ENCODE measurements at places on chromosomes 1 and 21.

- DNase-seq: no peak
Measured at GRCh38 chr1:69258842-69259241, 308.9 kb upstream of the LRRC7 start.

DNA sequence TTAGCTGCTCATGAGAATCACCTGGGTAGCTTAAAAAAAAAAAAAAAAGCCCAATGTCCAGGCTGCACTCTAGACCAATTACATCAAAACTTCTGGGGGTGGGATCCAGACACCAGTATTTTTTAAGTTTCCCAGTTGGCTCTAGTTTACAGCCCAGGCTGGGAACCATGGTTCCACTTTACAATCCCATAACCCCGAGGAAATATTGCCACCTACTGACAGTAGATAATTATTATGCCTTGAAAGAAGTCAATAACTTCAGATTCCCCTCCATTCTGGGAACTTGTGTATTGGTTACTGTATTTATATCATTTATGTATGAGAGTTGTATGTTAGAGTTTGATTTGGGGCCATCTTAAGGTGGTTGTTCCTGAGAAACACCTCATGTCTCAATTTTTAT lies 100.2 kb downstream of the SPATA46 start:
- no peak for DNase-seq

DNA sequence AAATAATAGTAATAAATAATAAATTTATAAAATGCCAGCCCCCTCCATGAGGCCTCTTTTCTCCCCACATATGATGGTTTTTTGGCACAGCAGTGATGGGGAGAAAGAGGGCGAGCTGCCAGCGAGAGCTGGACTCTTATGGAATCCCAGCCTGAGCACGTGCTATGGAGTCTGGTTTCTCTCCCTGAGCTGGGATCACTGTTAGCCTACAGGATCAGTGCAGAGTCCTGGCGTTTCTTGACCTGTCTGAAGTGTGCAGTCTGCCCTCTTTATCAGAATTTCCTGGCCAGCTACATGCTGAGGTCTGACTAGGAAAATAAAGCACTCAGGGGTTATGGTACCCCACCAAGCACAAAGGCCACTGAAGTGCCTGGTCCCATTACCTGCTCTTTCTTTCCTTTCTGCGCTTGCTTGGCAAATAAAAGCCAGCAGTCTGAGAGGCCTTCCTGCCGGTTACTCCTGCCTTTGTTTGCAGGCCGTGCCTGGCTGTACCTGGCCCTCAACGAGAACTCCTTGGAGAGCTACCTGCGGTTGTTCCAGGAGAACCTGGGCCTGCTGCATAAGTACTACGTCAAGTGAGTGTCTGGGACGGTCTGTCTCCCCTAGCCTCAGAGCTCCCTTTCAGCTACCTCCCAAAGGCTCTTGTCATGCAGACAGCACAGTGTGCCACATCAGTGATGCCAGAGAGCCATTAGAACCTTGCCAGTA lies 18.5 kb upstream of the SLC25A34 start:
- no peak for DNase-seq

DNA sequence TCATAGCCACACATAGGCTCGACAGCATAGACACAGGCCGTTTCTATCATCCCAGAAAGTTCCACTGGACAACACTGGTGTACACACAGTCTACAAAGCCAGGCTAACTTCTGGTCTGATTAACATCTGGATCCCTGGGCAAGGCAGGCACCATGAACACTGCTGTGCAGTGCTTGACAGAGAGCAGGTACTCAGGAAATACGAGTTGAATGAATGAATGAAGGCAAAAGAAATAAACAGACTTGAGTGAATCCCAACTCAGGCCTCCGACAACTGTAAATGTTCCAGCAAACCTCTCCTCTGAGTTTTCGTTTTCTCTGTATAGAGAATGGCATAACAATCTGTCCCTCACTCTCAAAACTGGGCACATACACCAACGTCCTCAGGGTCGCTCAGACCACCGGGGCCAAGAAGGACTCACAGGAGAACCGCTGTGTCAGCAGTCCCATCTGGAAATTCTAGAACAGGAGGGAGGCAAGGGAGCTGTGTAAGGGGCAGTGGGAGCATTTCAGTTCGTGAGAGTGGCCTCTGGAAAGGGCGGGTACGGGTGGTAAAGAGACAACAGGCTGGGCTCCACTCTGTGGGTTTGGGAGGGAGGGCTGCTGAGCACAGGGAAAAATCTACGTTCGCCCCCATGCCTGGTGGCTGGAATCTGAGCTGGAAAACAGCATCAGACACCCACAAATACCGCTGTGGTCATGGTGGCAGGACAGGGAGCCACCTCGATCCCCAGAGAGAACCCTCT lies 15.1 kb upstream of the ECE1 start:
- no peak for DNase-seq

- DNase-seq: peak; percentile 56
Measured at GRCh38 chr1:184425449-184426277, 38.8 kb downstream of the C1orf21 start.

DNA sequence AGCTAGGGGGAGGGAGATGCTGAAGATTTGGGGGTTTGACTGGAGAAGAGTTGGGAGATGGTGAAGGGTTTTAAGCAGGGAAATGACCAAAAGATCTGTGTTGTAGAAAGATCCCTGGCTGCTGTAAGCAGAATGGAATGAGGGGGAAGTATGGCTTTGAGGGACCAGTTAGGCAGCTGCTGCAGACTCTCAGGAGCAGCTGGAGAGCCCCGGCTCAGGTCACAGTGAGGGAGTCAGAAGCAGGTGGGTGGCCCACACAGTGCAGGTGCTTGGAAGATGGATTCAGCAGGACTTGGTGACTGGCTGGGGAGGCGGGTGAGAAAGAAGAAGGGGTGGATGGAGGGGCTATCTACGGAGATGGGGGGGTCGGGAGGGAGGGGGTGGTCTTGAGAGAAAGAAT lies 35.7 kb downstream of the EDN2 start:
- no peak for DNase-seq

- no peak for DNase-seq
Measured at GRCh38 chr1:211511947-211512346, 20.0 kb upstream of the RD3 start.

- no peak for DNase-seq
Measured at GRCh38 chr21:19322360-19322759, 918.8 kb upstream of the TMPRSS15 start.

- DNase-seq: no peak
Measured at GRCh38 chr1:64195081-64195395, 8.4 kb upstream of the UBE2U start.

GRCh38 chr1:200426196-200426595 lies 16.4 kb upstream of the ZNF281 start:
- no peak for DNase-seq

DNA sequence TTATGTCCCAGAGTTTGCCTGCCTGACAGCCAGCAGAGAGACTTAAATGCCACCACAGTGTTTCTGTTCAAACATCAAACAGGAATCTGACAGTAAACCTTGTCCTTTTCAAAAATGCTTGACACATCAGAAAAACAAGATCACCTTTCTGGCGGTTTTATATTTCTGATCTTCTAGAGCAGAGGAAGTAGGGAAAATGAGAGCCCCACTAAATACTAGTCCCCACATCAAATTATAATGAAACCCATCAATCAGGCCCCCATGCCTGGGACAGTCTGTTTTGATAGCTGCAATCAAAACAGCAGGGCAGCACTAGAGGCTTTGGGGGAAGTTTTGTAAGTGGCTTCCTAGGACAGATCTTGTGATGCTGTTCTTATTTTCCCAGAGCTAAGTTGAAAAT lies 129.3 kb downstream of the CNIH3 start:
- DNase-seq: no peak

DNA sequence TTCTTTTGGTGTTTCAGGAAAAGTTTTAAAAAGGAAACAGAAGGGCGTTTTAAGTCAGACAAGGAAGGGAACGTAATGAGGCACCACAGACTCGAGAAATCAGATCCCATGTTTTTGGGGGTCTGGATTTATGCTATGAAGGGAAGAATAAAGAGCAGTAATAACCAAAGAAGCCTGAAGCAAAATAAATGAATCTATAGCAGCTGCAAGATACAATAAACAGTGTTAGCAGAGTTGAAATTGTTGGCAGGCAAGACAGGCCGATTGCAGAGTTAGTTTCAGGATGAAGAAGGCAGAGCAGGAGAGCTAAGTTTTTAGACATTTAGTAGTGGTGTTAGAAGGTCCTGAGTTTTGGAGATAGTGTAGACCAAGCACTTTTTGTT lies 425 bp downstream of the DDR2 start:
- DNase-seq: no peak

All from urinary bladder (tissue), 4 donors.